ENCODE measurements at places on chromosomes 16 and 17.
A peak's percentile ranks its signal among the peaks of the same experiment; 100 is the strongest.

- DNase-seq = no peak
Measured at GRCh38 chr17:3961564-3962047, 2.6 kb downstream of the ATP2A3 start.

GRCh38 chr16:85029981-85030401 lies 2.4 kb downstream of the KIAA0513 start:
- DNase-seq = no peak

DNA sequence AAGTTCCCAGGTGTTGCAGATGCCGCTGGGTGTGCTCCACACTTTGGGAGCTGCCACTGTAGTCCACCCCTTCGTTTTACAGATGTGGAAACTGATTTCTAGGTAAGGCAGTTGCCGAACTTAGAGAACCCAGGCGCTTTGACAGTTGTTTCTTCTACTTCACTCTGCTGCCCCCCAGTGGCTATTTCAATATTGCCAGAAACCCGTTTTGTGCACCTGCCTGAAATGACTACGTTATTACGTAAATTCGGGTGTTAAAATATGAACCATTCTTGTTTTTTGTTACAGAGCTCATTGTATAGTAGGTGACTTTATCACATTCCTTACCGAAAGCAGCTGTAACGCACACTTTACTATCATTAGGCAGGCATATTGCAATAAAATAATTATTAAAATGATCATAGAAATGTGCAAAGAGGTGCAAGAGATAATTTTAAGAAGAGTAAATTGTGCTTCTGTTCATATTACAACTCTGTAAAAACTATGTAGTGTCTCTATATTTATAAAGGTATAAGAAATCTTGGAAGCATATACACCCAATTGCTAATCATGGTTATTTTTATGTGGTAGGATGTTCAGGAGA lies 44.9 kb downstream of the OTOA start:
- peak; percentile 76 for DNase-seq

- DNase-seq = no peak
Measured at GRCh38 chr16:14321542-14321941, 250.4 kb downstream of the MRTFB start.

- no peak for DNase-seq
Measured at GRCh38 chr17:15038656-15039055, 226.5 kb downstream of the PMP22 start.

DNA sequence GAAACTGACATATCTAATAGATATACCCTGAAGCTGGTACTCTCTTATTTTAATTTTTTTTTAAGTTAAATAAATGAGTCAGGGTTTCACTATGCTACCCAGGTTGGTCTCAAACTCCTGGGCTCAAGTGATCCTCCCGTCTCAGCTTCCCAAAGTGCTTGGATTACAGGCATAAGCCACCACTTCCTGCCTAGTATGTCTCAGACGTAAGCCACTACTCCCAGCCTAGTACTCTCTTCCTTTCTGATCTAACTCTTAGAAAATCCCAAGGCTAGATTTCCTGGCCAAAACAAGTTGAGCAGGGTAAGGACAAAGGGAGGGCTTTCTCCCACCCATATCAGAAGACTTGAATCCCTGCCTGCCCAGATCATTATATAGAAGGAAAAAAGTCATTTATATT lies 33.7 kb downstream of the HOXB1 start:
- no peak for DNase-seq

DNA sequence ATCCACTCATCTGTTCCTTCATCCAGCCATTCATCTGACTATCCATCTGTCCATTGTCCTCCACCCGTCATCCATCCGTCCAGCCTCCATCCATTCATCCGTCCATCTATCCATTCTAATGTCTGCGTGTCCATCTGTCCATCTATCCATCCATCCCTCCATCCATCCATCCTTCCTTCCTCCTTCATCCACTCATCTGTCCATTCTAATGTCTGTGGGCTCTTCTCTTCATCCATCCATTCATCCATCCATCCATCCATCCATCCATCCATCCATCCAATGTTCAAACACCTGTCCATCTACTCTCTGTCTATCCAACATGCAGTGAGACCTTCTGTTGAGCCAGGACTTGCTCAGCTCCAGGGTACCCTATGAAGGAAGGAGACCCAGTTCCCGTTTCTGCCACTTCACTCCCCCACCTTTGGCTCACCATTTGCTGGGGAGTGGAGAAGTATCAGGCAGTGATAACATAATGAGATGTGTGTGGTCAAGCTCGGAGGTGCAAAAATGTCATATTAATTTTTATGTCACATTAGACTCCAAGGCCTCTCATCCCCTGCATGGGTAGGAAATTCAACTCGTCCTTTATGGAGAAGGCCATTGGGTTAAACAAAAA lies 36.5 kb upstream of the ADGRG1 start:
- no peak for DNase-seq

DNA sequence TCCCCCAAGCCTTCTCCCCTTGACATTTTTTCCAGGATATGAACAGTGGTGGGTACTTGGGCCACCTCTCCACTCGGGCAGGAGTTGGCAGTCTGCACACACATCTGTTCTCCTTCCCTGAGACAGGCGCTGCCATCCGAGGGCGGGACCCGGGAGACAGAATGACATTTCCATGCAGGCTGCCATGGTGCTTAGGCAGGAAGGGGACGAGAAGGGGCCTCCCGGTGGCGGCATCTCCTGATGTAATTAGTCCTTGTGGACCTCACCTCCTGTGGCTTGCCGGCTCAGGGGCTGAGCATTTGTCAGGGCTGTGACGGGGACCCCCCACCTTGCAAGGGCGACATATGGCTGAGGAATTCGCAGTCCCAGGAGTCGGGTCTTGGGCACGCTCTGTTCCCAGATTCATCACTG lies 197.2 kb downstream of the FOXL1 start:
- DNase-seq = no peak

GRCh38 chr16:73163238-73163815 lies 115.4 kb upstream of the ZFHX3 start:
- no peak for DNase-seq

DNA sequence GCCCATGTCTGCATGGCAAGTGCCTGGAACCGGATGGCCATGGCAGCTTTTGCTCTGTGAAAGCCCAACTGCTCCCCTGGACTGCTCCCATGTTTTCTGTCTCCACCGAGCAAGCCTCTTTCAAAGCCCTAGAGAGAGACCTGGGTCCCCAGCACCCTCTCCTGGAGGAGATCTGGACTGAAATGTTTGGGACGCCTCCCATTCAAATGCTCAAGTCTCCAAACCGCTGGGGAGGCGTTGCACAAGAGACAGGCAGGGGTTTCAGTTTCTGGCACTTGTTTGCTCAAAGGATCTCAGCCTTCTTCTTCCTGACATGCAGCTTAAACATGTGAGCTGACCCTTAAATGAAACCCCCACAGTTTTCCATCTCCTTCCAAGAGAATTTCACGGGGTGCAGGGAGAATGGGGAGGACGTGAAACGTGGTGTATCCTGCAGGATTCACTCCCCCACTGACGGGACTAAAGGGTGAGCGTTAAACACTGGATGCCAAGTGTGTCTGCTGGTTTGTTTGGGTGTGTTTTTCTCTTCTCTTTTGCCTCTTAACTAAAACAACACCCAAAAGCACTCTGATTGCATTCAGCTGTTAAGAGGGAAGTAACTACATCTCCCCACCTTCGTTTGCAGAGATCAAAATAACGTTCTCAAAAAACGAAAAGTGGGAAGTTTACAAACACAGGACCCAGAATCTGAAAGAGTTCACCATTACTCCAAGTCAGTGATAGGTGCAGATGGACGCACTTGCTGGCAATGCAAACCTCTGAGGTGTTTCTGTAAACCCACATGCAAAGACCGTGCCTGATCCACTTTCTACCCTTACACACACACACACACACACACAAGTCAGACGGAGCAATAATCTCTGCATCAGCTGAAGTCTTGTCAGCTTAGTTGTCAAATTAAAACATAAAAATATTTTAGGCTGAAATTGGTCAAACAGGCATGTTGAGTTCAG lies 256.9 kb downstream of the C16orf95 start:
- DNase-seq = peak; percentile 57

DNA sequence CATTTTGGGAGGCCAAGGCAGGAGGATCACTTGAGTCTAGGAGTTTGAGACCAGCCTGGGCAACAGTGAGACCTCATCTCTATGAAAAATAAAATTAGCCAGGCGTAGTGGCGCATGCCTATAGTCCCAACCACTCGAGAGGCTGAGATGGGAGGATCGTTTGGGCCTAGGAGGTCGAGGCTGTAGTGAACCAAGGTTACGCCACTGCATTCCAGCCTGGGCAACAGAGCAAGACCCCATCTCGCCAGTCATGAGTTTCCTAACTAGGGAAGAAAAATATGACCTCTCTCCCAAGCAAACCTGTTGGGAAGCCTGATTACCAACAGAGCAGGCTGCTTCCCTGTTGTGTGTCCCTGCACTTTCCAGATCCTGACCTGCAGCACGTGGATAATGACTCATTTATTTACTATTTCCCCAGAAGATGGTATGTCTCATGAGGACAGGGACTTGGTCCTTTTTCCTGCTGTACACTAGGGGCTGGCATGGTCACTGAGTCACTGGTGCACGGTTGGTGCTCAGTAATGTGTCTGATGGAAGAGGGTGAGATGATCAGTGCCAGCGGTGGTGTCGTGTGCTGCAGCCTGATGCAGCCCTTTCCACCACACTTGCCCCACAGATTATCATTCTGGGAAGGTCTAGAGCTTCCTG lies 30.8 kb downstream of the NMT1 start:
- DNase-seq = no peak

- DNase-seq = no peak
Measured at GRCh38 chr17:4057731-4058130, 85.1 kb downstream of the ZZEF1 start.

DNA sequence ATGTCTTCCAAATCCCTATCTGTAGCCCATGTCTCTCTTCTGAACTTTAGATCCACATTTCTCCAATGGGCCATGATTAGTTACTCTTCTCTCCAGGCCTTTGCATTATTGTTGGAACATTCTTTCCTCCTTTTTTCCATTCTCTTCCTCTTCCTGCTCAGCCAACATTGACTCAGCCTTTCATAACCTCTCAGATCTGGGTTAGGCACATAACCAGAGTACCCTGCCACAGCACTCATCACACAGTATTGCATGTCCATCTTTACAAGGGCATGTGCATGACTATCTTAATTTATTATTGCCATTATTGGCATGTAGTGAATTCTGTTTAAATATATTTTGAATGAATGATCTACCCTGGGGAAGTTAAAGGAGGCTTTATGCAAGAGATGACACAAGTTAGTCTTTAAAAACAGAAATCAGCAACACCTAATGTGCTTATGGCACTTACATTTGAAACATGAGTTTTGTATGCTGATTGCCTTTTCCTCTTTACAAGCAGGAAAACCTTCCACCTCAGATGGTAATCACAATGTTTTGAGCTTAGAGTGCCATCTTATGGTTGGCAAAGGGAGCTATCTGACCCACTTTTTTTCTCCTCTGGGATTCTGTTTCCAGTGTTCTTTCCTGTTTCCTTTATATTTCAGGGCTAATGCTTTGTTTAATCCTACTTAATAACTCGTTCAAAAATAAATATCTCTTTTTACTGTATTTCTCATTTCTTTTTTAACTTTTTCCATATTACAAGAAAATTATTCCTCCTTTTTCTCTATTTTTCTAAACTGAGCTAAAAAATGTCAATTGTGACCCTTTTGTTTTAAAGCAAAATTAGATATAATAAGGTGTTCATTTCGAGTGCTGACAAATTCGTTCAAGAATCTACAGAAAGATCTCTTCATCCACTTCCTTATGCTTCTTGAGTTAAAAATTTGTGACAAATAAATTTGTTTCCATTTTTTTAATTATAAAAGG lies 151.0 kb upstream of the RBL2 start:
- DNase-seq = peak; percentile 8

DNA sequence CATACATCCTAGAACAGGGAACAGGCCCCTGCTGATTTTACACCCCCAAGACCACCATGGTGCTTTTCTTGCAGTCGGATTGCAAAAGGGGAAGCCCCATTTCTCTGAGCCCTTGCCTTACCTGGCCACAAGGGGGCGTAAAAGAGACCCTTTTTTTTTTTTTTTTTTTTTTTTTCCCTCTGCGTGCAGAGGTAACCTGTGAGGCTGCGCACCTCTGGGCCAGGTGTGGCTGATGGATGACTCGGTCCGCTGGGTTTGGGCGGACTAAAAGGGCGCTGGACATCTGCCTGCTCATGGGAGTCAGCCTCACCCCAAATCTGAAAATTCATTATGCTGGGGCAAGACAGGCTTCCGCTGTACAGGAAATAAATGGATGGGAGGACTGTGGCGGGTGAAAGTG lies 281.0 kb downstream of the CBLN1 start:
- no peak for DNase-seq

- no peak for DNase-seq
Measured at GRCh38 chr17:63398680-63399079, 47.4 kb downstream of the CYB561 start.

GRCh38 chr17:44827863-44828262 lies 2.2 kb downstream of the GJC1 start:
- DNase-seq = no peak

DNA sequence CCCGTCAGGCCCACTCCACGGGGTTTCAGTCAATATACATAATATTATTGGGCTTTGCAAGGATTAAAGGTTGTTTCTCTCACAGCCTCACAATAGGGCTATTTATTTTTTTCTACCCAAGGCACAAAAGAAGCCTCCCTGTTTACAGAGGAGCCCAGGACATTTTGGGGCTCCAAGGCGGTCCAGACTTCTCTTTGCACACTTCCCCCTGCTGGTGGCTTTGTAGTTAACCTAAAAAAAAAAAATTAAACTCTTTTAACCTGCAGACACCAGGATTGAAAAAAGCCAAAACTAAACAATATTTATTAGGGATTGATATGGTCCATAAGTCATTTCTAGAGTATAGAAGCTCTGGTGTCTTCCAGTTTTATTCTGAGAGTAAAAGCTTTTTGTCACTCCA lies 169.7 kb upstream of the ZFHX3 start:
- DNase-seq = no peak

GRCh38 chr17:77548967-77549366 lies 408.2 kb downstream of the SEC14L1 start:
- no peak for DNase-seq

- no peak for DNase-seq
Measured at GRCh38 chr16:15903960-15904359, 15.6 kb upstream of the CEP20 start.

DNA sequence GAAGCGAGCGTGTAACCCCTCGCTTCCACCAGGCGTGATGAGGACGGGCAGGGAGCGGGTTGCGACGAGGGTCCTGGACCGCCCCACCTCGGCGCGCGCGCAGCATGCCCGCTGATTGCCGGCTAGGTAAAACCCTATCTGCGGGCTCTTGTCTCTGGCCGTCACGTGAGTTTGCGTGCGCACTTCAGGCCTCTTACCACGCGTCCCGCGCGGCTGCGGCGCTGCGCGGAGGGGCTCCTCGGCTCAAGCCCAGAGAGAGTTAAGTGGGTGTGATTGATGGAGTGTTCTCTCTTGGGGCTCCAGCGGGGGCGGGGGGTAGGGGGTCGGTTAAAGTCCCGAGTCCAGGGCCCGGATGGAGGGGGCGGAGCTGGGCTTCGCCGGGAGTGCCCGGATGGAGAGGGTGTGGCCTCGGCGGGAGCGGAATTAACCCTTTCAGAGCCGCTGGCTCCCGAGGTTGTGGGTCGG lies 7.9 kb downstream of the KDM6B start:
- peak; percentile 82 for DNase-seq
